ENCODE measurements at places on chromosomes 12 and 14.

GRCh38 chr14:56918849-56919574, 108.7 kb upstream of the OTX2 start:
- DNase-seq: no peak

DNA sequence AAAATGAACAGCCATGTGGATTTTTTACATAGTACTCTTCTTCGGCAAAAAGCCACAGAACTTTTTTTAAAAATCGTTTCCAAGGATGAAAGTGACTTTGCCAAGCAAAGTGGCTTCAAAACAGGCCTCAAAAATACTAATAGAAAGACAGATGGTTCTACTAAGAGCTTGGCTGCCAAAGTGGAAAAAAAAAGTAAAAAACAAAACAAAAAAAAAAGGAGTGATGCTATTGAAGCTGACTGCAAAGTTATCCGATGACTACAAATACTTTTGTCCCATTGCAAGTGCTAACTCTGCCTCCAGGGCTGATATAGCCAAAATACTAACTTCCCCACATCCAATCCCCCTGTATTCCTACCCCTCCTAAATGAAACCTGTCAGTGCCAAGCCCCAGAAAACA, 277.6 kb downstream of the SOX5 start:
- DNase-seq: no peak

DNA sequence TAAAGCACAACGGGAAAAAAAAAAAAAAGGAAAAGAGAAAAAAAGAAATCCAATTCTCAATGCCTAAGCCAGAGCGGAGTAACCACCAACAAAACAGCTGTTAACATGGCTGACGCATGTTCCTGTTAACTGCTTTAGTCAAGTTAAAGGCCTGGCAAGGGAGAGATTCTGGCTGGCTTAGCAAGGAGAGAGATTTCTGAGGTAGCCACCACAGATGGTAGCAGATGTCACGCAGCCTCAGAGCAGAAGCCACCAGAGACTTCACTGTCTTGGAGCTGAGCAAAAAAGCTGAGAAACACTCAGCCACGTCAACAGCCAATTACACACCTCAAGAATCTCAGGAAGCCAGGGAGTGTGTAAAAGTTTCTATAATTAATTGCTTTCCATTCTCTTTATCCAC, 87.1 kb downstream of the TMCC3 start:
- no peak for DNase-seq

DNA sequence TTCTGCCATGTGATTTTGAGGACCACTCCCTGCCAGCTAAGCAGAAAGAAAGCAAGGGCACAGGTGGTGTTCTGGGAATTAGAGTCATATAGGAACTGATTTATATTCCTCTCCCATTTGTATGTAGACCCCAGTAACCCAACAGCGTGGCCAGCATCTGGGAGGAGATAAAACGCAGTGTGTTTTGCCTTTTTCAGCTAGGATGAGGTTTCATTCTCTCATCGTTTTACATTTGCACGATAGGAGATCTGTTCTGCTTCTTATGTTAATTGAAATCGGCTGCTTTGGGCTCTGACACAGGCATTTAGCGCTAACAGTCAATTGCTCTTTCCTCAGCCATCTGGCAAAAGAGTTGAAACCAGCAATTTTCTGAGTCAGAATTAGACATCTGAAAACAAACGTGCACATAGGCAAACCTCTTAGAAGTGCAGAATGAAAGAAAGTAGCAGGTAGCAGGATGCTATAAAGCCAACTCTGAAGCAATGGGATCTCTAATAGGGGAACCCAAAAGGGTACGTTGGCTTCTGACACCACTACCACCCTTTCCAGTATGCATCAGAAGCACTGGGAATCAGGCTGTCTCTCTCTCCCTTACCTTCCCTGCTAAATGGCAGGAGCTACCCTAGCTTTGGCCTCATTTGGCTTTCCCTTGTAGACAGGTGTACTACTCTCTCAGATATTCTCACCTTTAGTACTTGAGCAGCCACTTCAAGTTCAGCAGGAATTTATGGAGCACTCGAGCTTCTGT, 219.1 kb downstream of the PHLDA1 start:
- DNase-seq: no peak

- no peak for DNase-seq
Measured at GRCh38 chr14:33118668-33119067, 180.0 kb downstream of the NPAS3 start.

DNA sequence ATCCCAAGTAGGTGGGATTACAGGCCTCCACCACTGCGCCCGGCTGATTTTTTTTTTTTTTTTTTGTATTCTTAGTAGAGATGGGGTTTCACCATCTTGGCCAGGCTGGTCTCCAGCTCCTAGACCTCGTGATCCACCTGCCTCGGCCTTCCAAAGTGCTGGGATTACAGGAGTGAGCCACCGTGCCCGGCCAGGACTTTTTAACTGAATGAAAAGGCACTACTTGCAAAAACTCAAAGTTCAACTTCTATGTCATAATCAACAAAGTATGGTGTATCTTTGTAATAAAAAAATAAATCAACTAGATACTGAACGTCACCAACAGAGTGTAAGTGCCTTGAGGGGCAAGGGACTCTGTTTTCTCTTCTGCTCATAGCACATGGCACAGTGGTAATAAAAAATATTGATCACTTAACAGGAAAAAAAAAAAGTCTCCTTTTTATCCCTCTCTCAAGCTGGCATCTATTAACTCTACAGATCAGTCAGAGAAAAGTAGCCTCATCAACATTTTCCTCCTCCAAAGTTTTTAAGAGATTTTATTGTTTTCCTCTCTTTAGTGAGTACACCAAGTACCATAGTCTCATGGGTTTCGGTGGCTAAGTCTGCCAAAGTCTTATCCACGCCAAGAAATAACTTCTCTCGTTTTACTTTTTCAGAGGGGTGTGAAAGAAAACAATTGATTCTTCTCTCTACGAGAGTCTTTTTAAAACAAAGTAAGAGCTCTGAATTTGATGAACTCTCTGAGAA, 10.6 kb upstream of the FOXN3 start:
- no peak for DNase-seq

- peak; percentile 35 for DNase-seq
Measured at GRCh38 chr12:111181143-111181726, 187.7 kb downstream of the PHETA1 start.

DNA sequence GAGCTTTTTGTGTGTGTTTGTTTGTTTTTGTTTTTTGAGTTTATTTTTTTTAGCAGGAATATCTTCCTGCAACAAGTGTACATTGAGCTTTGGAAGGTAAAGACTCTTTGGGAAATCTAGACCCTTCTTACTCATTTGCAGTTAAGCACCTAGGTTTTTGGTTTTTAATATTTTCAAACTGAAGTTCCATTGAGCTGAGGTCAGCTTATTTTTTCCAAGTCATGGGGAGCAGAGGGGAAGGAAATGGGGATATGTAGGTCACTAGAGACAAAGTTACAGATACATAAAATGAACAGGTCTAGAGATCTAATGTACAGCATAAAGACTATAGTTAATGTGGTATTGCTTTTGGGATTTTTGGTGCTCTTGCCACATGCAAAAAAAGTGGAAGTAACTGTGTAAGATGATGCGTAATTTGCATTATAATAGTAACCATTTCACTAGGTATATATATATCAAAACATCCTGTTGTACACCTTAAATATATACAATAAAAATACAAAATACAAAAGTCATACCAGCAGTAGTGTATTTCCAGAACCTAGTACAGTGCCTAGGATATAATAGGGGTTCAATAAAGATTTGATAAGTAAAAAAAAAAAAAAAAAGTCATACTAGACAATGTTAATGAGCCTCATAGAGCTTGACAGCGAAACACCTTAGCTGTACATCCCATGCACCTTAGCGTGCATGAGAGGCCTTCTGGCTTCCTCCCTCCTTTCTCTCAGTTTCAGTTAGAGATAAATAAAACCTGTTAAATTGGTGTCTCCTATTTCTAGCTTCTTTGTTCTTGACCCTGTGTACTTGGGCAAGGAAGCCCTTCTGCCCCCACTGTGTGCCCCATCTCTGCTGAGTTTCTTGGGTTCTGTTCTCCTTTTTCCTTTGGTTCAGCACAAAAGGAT, 22.7 kb downstream of the CGRRF1 start:
- DNase-seq: no peak

DNA sequence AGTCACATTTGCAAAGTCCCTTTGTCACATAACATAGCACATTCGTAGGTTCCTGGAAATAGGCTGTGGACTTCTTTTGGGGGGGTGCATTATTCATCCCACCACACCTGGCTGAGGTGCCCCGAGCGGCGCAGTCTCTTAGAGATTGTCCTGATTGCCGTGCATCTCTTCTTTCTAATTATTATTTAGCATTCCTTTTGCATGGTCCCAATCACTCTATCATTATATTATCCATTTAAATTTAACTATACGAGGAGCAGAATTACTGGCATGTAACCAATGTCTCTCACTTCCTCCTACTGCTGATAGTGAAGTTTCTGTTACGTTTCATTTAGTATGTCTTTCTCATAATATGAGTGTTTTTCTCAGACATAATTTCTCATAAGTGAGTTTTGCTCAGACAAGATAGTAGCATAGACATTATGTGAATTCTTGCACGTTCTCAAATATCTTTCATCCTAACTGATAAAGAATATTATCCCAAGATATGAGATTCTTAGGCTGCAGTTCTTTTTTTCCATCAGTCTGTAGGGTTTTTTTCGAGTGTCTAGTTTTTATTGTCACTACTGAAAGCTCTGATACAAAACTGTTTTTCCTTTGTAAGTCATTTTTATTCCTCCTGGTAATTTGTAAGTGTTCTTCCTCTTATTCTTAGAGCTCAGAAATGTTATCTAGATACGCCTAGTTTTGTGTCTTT, 444.3 kb downstream of the NELL2 start:
- no peak for DNase-seq

- no peak for DNase-seq
Measured at GRCh38 chr14:65287264-65288131, 125.0 kb upstream of the FUT8 start.

DNA sequence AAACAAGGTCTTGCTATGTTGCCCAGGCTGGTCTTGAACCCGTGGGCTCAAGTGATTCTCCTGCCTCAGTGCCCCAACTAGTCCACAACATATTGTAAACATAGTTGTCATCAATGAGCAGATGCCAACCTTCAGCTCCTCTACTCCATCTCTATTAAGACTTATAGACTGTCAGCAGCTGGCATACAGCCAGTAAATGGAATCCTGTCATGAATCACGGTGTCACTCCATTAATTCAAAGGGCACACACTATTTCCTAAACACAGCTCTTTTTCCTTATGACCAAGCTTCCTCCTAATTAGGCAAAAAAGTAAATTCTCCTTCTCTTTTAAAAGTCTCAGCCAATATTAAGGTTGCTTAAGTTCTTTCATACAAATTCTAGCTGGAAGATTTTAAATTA, 111.2 kb downstream of the ITPR2 start:
- DNase-seq: no peak

- DNase-seq: no peak
Measured at GRCh38 chr12:63904653-63905052, 60.2 kb downstream of the SRGAP1 start.

- no peak for DNase-seq
Measured at GRCh38 chr12:131443019-131444000, 267.6 kb upstream of the SFSWAP start.

GRCh38 chr12:100187857-100188519, 12.6 kb upstream of the ACTR6 start:
- DNase-seq: no peak

- no peak for DNase-seq
Measured at GRCh38 chr12:120290609-120291305, 946 bp downstream of the RNU4-2 start.

- peak; percentile 93 for DNase-seq
Measured at GRCh38 chr12:132144115-132144809, at the start of the genes DDX51 and NOC4L. Gene DDX51 (minus strand): TSS chr12:132144319. CDS start chr12:132144296, 23 bp downstream. Gene NOC4L (plus strand): TSS chr12:132144457. CDS start chr12:132144489, 32 bp downstream.

GRCh38 chr14:36019126-36019525, 157.4 kb downstream of the PTCSC3 start:
- no peak for DNase-seq
